ENCODE measurements at places on chromosomes 12 and 14.

DNA sequence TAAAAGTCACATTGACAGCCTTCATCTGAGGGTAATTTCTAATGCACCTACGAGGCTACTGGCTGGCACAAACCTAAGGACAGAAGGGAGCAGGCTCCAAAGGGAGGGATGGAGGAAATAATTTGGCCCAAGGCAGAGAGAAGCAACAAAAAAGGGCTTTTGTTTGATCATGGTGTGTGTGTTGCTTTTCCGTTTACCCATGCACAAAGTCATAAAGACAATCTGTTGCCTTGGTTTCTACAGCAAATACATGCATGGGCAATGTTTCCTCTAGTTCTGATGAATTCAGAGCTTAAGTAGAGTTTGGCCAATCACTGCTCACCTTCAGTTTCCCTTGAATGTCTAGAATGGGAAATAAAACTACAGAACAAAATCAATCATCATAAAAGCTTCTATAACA lies 262.5 kb upstream of the CAND1 start:
- DNase-seq, result no peak

DNA sequence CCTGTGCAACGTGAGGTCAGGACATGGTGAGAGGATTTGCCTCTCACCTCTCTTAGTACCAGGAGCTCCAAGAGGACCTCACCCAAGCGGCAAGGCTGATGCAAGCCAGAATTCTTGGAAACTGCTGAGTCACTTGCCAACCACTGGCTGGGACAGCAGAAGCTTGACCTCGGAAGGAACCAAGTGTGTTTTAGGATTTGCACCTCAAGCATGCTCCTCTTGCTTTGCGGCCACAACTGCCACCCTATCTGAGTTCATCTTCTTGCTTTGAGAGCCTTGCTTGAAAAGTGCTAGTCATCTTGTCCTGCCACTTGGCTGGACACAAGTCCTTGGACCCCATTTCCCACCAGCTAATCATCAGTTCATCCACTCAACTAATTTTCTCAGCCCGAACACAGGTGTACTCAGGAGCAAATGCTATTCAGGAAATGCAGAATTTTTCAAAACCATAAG lies 195.8 kb downstream of the SLC25A21 start:
- DNase-seq, result no peak

GRCh38 chr14:87999277-87999676 lies 5.7 kb upstream of the GPR65 start:
- peak; percentile 61 for DNase-seq

DNA sequence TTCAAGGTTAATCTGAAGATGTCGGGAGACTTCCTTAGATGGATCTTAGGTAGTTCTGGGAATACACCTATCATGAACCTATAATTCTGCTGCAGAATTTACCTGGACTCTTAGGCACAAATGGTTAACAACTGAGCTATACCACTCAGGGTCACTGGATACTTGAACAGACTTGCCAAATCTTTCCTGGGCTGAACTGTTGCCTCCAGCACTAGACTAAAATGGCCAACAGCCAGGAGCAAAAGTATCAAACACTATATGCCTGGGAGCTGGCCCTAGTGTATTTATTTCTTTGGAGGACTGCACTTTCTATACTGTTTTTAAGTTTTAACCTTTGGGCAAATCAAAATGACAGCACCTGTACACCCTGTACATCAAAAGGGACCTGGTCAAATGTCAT lies 252.8 kb downstream of the TMEM117 start:
- DNase-seq, result no peak

- DNase-seq, result peak; percentile 95
Observed at GRCh38 chr12:6533923-6534694, at the start of gene GAPDH. GAPDH (plus strand) TSS chr12:6534517; CDS start chr12:6534833, 316 bp downstream.

DNA sequence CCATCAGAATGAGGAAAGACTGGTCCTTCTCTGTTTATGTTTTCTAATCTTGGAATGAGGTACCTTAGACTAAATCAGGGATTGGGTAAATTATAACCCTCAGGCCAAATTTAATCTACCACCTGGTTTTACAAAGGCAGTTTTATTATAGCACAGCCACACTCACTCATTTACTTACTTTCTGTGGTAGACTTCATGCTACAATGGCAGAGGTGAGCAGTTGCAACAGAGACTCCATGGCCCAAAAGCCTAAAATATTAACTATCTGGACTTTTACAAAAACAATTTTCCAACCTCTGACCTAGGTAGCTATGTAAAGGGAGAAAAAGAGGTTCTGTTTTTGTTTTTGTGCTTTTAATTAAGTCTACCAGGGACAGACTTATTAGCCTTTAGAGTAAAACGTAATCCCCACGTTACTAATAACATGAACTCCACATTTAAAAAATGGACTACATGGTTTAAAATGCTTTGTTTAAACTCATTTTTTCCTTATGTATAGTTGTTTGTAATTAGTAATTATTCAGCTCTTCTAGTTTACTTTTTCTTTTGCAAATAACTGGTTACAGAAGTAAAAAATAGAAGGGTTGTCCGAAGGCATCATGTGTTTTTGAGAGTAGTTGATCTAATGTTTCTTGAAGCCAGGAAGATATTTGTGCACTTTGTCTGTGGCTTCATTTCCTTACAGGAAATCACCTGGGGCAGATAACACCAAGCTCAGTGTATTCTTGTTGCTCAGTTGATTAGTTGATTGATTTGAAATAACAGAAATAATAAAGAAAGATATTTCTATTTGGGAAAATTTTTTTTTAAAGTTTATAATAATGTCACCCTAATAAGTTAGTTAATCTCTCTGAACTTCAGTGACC lies 57.6 kb upstream of the ATP2B1 start:
- no peak for DNase-seq

- no peak for DNase-seq
Observed at GRCh38 chr12:75943730-75944096, 87.9 kb downstream of the PHLDA1 start.

DNA sequence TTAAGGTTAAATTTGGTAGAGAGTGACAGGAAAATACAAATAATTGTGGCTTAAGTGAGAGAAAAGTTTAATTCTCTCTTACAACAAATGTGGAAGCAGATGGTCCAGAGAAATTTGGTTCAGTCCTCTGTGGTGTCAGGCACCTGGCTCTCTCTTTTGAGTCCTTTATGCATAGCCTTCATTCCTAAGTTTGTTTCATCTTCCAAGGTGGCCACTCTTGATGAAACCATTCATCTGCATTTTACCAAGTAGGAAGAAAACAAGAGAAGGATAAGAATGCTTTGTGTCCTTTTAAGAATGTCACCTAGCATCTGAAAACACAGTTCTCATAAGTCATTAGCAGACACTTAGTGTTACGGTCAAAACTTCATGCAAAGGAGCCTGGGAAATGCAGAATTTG lies 442.5 kb downstream of the CCER1 start:
- DNase-seq, result no peak

- DNase-seq, result no peak
Observed at GRCh38 chr12:104938371-104938770, 19.7 kb downstream of the SLC41A2 start.

GRCh38 chr12:50482571-50482970 lies 22.2 kb upstream of the DIP2B start:
- no peak for DNase-seq

- DNase-seq, result no peak
Observed at GRCh38 chr12:115297445-115297844, 613.5 kb upstream of the TBX3 start.

- no peak for DNase-seq
Observed at GRCh38 chr14:23299211-23299957, 3.3 kb downstream of the PPP1R3E start.

DNA sequence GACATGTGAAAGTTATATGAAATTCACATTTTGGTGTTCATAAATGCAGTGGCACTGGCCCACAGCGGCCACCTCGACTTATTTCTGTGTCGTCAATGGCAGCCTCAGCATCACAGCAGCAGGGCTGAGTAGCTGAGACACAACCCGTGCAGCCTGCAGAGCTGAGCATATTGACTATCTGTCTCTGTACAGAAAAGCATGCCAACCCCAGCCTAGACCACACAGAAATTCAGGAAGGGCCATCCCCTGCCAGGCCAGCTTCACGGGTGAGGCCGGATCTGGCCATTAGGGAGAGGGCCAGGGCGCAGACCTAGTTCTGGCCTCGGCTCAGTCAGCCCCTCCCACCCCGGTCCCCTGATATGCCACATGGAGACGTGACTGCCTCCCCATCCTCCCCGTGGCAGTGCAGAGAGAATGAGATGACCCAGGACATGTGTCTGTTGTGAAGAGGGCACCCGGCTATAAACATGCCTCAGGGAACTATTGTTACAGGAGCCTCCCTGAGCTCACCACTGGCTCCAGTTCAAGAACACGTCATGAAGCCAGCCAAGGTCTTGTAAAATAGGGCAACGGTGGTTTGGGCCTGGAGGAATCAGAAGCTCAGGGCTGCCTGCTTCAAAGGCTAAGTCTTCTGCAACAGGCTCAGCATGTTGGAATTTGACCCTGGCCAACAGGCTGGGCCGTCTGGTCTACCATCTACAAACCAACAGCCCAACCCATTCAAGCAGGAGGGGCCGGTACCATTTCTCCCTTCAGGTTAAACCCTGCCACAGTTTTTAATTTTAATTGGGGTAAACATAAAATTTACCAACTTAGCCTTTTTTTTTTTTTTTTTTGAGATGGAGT lies 25.5 kb downstream of the SCARB1 start:
- DNase-seq, result no peak

DNA sequence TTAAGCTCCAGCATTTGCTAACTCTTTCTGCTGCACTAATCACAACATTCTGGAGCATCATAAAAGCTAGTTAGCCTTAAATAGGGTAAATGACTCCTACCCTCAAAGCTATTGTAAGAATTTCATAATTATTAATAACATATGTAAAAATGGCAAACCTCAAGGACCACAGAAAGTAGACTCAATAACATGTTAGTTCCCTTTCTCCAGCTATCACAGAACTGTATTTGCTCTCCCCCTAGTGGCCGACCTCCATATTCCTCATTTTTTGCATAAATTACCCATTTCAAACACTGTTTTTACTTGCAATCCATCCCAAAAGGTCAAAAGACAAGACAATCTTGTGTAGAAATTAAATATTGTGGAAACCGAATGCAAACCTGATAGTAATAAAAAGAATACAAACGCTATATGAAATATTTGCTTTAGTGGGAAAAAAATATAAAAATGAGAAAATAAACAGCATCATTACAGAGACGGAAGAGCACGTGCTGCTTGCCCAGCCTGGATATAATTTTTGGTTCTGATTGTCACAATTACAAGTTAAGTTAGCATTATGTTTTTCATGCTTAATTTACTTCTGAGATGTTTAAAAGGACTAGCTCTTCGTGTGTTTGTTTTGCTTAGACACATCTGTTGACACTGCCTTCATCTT lies 97.9 kb downstream of the RERGL start:
- no peak for DNase-seq

DNA sequence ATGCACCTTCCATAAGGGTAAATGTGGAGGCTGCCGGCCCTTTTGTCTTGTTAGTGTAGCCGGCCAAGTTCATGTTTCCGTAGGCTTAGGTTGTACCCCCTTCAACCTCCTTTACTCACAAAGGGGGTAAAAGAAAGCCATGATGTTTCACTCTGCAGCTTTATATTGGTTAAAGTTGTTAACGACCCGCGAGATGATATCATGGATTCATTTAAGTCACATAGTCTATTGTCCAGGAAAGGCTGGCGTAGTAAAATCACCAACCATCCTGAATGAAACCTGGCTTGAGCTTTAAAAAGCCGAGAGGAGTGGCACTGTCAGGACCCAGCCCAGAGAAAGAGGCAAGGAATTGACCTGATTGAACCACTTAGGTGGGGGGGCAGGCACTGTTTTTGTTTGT lies 1.3 kb downstream of the UNG start:
- DNase-seq, result no peak

- DNase-seq, result no peak
Observed at GRCh38 chr12:96493106-96493505, 3.7 kb downstream of the CFAP54 start.

GRCh38 chr12:92905258-92905810 lies 23.8 kb downstream of the EEA1 start:
- no peak for DNase-seq

DNA sequence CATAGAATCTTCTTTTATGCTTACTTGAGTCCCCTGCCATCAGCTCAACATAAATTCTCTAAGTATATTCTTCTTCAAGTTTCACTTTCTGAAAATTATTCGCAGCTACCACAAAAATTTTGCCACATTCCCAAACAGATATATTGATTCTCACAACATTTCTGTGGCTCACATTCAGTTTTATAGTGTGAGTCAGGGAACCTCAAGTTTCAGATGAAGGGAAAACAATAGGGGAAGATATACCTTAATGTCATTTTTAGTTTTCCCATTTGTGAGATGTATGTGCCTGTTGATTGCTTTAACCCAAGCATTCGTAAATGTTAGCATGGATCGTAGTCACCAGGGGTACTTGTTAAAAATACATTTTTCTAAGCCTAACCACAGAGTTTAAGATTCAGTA lies 465.8 kb downstream of the CCER1 start:
- no peak for DNase-seq

GRCh38 chr12:1857086-1857485 lies 36.7 kb downstream of the LRTM2 start:
- no peak for DNase-seq

- DNase-seq, result no peak
Observed at GRCh38 chr14:36785511-36785910, 123.9 kb downstream of the PAX9 start.

DNA sequence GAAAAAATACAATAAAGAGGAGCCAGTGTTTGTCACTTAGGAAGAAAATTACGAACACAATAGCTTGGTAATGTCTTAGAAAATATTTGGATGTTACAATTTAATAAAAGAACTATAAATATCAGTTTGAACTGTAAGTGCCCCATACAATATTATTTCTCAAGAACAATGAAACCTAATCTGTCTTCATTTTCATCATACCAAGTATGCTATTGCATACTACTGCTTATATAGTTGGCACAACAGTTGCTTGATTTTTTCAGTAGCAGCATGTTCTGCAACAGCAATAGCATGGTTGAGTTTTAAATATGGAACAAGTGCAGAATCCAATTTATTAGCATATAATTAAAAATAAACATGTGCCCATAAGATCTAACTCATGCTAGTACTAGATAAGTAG lies 564.6 kb downstream of the C12orf50 start:
- DNase-seq, result no peak

GRCh38 chr14:103001226-103001625 lies 56.1 kb downstream of the CDC42BPB start:
- DNase-seq, result no peak

- DNase-seq, result peak; percentile 16
Observed at GRCh38 chr14:53355581-53356112, 202.5 kb upstream of the DDHD1 start.

GRCh38 chr12:94010307-94010706 lies 138.1 kb upstream of the PLXNC1 start:
- no peak for DNase-seq

- DNase-seq, result no peak
Observed at GRCh38 chr14:94775871-94776210, 5.9 kb upstream of the GSC start.

DNA sequence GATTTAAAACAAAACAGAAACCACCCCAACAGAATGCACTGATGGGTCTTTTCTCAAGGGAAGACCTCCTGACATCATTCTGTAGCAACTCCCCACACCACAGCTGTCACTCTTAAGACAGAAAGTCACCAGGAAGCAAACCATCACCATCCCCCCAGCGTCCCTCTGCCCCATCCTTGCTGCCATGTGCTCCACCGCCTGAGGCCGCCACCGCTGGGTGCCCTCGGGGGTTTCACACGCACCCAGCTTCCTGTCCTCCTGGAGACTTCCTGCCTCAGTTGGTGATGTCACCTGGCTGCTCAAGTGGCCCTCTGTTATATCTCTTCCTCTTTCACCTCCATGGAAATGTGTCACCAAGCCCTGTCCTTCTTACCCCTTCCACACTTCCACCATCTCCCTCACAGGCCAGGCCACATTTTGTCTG lies 71.4 kb upstream of the GPR68 start:
- DNase-seq, result peak; percentile 16

GRCh38 chr12:63964301-63964700 lies 119.8 kb downstream of the SRGAP1 start:
- no peak for DNase-seq
